T-helper 17 cell (primary cell): ENCODE measurements at places on chromosomes 6 and 20.

- no peak for DNase-seq
These were observed 13.9 kb downstream of the RPS10 start for GRCh38 chr6:34412016-34412415.

DNA sequence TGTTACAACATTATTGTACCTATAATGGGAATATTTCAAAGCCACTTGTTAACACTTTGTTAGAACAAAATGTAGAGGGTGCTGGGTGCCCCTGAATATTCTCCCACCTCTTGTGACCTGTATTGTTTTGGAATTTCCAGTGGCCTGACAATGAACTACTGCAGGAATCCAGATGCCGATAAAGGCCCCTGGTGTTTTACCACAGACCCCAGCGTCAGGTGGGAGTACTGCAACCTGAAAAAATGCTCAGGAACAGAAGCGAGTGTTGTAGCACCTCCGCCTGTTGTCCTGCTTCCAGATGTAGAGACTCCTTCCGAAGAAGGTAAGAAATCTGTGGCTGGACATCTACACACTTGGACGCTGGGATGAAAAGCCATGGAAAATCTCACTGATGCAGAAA lies 28.9 kb downstream of the PLG start:
- DNase-seq: no peak

DNA sequence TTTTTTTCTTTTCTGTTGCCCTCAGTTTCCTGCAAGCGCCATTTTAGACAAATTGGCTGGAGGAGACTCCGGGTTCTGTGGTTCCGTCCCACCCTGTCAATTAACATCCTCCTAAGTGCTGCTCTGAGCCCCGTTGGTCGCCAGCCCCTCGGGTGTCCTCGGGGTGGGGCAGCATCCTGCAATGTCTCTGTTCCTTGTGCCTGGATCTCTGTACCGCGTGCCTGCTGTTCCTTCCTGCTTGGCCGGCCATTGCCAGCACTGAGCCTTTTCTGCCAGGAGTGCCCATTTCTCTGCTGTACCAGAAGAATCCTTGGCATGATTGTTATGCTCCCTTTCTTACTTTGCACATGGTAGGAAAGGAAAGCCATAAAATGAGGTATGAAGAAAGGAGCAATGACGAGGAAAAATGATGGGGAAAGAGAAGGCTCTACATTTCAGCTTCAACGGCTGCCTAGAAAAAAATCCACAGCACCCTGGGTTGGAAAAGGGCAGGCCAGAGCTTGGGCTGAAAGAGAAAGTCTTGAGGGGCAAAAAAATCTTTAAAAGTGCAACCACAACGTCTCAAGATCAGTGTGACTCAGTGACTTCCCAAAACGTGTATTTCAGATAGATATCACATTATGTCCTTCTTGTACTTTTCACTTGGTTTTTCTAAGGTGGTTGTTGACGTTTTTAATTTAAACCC lies 256.7 kb downstream of the CLIC5 start:
- no peak for DNase-seq

DNA sequence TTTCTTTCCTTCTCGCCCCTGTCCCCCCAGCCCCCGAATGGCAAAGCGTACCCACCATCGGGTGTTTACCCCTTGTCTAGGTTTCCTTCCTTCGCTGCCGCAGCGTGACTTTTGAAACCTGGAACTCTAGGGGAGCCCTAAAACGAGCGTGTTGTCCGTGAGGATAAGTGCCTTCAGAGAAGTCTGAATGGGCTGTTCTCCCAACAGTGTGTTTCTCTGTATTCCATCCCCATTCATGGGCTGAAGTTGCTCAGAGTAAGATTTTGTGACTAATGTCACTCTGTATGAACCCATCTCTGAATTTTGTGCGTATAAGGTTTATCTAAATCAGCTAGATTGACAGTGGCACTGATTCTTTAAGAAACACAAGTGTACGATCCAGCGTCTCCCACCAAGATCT lies 949 bp downstream of the MACROD2 start:
- DNase-seq: no peak

DNA sequence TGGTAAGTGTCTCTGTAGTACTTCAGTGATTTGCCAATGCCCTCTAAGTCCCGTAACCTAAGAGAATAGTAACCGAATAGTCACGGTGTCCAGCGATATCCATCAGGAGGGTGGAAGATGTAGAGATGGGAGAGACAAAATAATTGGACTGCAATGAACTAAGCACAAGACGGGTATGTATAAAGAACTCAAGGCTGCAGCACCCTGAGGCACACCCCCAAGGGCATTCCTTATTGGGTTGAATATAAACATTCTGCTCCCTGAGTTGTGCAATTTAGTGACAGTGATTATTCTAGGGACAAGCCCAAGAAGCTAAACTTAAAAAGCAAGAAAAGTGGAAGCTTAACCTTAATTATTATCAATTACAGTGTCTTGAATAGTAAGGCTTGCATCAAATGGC lies 14.6 kb downstream of the DST start:
- no peak for DNase-seq

GRCh38 chr6:55276745-55277530 lies 50.3 kb upstream of the GFRAL start:
- no peak for DNase-seq

- no peak for DNase-seq
These were observed 61.1 kb upstream of the GLP1R start for GRCh38 chr6:38987503-38987902.
